ENCODE measurements at places on chromosomes 6 and 20.
A peak's percentile ranks its signal among the peaks of the same experiment; 100 is the strongest.

- DNase-seq: no peak
Measured at GRCh38 chr6:4776493-4777393, 539 bp downstream of the CDYL start.

DNA sequence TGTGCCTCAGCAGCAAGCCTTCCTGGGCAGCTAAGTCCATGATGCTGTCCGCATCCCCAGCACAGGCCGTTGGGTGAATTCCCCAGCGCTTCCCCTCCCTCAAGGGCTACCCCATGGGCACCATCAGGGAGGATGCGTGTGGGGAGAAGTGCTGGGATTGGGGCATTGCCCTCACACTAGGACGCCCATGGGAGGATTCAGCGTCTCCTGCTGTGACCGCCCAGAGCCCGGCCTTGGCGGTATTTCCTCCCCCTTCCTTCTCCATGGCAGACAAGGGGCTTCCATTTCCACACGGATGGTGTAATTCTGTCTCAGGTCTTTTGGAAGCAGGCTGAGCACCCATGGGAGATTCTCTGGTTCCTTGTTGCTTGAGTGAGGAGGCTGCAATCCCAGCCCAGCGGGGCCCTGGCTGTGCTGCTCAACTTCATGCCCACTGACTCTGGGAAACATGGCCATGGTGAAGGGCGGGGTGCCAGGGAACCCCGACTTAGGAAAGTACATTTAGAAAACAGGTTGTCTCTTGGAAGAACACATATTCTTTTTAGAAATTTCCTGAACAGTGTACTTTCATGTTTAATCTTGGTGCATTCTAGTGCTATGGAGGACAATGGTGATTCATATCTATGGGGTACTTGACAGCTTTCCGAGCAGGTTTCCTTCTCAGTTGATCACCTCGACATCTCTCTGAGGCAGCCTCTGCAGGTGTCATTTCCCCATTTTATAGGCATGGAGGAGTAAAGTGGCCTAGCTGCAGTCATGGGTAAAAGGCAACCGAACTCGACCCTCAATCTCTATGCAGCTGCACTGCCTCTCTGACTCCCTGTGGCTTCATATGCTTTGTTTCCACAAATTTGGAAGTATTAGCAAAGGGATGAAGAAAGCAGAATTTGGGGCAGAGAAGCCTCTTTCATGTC lies 178.2 kb upstream of the CST7 start:
- peak; percentile 52 for DNase-seq

DNA sequence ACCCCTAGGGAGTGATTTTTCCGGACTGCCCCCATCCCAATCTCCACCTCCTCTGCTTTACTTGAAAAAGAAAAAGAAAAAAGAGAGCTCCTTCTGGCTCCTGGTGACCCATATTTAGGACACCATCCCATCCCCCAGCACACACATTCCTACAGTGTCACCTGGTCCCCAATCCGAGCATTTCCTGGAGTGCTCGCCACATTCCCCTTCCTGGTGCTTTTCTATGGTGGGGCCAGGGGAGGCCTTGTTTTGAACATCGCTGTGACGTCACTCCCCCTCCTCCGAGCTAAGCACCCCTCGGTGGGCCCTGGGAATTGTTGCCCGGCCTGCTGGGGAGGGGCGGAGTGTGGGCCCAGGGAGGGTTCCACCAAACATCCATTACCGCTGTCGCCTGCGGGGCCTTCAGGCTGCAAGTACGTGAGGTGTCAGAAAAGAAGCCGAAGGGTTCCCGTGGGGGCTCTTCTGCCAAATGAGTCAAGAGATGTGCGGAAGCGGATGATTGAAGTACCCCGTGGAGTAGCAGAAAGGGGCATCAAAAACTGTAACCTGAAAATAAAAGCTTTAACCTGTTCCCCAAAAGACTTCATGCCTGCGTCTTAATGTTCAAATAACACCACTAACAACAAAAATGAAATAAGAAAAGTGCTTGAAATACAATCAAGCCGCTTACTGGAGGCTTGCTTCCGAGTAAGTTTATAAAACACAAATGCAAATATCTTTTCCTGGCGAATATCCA lies 2.8 kb upstream of the FOXC1 start:
- no peak for DNase-seq

GRCh38 chr6:132446141-132446854 lies 45.0 kb upstream of the MOXD1 start:
- DNase-seq: no peak

DNA sequence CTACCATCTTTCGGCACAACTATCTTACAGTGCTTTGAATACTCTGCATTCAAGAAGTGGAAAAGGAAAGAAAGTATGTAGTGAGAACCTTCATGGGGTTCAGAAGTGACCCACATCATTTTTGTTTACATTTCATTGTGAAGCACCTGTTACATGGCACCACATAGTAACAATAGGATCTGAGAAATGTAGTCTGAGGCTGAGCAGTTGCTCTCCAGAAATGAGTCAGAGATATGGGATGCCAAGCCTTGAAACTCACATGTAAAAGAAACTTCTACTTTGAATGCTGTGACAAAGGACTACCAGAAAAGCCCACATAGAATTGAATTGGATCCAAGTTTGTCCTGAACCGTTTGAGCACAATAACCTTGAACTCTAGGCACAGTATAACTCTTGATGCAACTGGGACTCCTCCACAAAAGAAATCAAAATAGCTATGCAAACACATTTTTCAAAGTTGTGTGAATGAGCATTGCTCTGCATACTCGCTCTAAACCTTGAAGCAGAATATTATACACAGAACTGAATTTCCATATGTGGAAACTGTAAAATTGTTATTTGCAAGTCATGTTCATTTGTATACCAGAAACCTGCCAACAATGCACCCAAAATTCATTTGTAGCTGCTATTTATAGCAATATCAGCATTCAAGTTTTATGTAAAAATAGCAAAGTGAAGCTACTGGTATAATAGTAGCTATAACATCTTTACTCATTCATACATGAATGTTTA lies 400.9 kb upstream of the POU3F2 start:
- no peak for DNase-seq

GRCh38 chr6:135811644-135812526 lies 39.6 kb upstream of the PDE7B start:
- DNase-seq: no peak

DNA sequence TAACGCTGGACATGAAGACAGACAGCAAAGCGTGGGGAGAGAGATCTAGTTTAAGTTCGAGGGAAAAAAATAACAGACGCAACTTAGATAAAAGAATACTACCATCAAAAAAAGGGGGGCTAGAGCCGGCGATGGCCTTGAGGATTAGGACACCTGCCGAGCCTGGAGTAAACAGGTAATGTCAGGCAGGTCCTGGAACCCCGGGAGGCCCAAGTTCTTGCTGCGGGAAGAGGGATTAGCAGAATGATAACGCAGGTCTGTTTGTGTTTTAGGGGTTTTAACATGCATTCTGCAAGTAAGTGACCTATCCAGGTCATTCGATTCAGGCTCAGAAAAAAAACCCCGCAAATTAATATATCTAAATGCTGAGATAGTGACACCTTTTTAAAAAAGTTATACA lies 754 bp upstream of the TMEM170B start:
- no peak for DNase-seq

GRCh38 chr20:22795871-22796270 lies 211.5 kb upstream of the FOXA2 start:
- peak; percentile 81 for DNase-seq
